ENCODE measurements at places on chromosomes 5 and 9.

- no peak for DNase-seq
Measured at GRCh38 chr5:141529873-141530272, 41.0 kb downstream of the PCDHGC5 start.

DNA sequence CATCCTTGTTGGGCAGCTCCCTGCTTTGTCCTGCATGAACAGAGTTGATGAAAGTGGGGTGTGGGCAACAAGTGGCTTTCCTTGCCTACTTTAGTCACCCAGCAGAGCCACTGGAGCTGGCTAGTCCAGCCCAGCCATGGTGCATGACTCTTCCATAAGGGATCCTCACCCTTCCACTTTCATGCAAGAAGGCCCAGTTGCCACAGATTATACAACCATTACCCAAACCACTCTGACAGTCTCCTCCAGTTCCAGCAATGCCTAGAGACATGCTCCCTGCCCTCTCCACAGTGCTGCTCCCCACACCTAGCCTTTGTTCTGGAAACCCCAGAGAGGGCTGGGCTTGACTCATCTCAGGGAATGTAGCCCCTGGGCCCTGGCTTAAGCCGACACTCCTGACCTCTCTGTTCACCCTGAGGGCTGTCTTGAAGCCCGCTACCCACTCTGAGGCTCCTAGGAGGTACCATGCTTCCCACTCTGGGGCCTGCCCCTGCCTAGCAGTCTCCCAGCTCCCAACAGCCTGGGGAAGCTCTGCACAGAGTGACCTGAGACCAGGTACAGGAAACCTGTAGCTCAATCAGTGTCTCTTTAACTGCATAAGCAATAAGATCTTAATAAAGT is 3.9 kb downstream of the SLC35A4 start:
- no peak for DNase-seq

DNA sequence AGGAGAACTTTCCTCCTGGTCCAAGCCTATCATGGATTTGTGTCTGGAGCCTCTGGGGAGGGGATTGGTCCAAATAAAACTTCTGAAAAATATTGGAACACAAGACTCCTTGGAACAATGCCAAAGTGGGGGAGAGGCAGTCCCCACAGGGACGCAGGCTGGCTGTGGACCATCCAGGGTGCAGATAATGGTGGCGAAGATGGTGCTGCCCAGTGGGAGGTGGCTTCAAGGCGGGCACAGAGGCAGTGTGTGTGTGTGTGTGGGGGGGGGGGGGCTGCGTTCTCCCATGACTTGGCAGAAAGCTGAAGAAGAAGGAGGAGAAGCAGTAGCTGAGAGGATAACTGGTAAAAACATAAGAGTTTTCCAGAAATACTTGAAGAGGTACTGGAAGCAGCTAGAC is 186.4 kb downstream of the MELK start:
- no peak for DNase-seq

DNA sequence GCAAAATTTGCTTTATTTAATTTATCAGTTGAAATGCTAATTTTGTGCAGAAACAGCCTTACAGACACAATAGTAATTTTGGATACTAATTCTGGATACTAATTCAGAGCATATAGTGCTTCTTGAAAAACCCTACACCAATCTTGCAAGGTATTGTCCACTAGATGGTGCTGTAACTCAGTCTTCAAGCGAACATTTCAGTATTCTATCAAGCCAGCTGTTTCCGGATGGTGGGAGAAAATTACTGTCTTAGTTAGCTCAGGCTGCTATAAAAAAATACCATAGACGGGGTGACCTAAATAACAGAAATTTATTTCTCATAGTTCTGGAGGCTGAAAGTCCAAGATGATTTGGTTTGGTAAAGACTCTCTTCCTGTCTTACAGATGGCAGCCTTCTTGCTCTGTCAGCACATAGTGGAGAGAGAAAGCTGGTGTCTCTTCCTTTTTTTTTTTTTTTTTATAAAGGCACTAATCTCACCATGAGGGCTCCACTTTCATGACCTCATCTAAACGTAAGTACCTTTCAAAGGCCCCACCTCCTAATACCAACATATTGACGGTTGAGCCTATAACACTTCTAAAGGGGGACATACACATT is 1306.5 kb upstream of the CDH9 start:
- DNase-seq = no peak

DNA sequence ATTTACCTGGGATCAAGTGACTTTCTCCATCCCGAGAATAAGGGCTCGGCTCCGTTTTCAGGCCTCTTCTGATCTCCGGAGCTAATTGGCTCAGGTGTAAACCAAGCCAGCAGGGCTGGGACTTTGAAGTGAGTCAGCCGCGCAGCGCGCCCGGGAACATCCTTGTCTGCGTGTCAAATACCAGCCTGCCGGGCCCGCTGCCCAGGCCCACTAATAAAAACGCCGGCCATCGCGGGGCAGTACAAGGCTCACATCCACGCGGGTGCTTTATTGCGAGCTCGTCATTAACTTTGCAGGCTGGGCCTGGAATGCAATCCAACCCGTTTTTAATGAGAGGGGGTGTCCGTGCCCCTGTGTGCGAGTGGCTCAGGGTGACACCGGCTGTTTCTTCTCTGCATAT is 416.8 kb downstream of the IRX2 start:
- no peak for DNase-seq

DNA sequence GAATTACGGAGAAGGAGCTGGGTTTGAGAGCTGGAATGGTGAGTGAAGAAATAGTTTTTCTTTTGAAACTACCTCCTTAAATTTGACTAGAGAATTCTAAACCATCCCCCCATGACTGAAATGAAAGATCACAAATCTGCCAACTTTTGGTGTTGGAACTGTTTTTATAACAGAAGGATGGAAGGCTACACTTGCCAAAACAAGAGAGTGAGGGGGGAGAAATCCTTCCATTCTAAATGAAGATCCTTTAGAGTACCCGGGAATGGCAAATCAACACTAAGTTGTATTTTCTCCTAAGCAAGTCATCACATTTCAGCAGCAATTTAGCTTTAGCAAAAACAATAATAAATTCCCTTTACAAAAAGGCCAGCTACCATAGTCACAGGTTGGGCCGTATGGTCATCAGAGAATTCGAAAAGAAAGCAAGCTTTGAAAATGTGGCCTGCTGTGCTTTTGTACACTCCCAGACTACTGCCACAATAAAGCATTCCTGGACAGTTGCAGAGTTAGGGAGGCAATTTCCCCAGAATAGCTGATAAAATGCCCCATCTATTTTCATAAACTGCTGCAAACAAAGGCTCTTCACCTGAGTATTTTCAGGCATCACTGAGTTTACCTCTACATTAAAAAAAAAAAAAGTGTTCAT is 25.0 kb upstream of the FREM1 start:
- DNase-seq = no peak

GRCh38 chr9:99057665-99058625 is 47.0 kb upstream of the TGFBR1 start:
- DNase-seq = peak; percentile 72

DNA sequence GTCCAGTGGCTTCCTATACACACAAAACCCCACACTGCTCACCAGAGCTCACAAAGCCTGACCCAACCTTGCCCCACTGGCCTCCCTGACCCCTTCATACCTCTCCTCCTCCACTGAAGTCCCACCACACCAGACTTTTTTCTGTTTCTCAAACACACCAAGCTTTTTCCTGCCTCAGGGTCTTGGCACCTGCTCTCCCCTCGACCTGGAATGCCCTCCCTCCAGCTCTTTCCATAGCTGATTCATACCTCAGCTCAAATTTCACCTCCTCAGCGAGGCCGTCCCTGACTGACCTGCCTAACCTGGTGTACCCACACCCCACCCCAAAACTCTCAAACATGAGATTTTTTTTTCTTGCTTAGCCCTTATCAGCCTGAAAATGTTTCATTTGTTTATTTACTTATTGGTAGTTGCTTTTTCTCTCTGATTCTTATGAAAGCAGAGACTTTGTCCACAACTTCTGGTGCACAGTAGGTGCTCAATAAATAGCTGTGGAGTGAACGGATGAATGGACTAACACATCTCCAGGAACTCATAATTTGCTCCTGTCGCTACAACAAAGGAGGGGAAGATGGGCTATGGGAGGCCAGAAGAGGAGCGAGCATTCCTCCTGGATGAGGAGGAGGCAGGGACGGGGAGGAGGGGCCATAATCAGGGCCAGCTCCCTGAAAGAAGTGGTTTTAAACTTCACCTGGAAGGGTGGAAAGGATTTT is 84.3 kb downstream of the SH3TC2 start:
- no peak for DNase-seq

DNA sequence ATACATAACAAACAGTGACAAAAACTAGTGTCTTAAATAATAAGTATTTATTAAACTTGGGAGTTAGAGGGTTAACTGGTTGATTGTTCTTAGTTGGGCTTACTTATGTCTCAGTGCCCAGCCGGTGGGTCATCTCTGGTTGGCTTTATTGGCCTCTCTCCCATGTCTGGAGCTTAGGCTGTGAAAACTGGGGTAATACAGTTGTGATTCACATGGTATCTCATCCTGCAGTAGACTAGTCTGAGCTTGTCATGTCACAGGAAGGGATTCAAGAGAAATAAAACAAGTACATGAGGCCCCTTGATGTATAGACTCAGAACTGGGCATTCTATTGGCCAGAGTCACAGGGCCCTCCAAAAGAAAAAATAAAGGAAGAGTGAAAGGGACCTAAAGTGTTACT is 466.4 kb upstream of the SMC2 start:
- DNase-seq = no peak

- no peak for DNase-seq
Measured at GRCh38 chr5:83377131-83377865, 94.2 kb upstream of the VCAN start.

DNA sequence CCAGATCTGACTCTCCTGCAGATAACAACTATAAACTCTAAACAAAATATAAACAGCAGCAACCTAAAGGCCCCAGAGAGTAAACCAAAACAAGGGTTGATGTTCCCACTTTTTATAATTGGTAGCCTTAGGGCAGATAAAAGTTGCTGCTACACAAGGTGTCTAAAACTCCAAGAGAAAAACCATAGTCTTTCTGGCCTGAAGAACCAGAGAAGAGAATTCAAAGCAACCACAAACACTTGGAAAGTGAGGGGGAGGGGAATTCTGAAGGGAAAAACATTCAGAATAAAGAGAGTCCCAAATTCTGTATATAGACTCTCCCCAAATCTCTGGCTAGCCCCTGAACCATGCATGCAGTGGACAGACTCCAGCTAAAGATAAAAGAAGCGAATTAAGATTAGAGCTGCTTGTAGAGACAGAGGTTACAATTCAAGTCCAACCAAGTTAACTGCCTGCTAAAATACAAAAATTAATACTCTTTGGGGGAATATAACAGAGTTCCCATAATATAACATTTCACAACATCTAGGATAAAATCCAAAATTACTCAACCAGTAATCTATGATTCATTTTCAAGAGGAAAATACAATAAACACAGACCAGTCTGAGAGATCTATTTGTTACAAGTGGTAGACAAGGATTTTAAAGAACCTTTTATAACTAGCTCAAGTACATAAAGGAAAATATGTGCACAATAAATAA is 37.5 kb upstream of the RGMB start:
- no peak for DNase-seq

GRCh38 chr9:87830446-87830845 is 52.2 kb upstream of the SPATA31E1 start:
- DNase-seq = no peak

Measured in CD4-positive, alpha-beta T cell treated with Interleukin-2 at 100 ng/mL for 4 hours (primary cell).